ENCODE measurements at places on chromosomes 13 and 19.

DNA sequence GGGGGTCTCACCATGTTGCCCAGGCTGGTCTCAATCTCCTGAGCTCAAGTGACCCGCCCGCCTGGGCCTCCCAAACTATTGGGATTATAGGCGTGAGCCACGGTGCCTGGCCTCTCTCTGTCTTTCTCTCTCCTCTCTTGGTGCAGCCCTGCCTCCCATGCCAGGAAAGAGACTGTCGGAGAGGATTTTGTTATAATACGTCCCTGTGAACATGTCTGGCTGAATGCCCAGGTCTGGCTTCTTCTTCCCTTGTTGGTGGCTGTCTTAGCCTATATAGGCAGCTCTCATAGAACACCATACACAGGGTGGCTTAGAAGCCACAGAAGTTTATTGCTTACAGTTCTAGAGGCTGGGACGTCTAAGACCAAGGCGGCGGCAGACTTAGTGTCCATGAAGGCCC, 46.4 kb downstream of the PEX11G start:
- DNase-seq: no peak

DNA sequence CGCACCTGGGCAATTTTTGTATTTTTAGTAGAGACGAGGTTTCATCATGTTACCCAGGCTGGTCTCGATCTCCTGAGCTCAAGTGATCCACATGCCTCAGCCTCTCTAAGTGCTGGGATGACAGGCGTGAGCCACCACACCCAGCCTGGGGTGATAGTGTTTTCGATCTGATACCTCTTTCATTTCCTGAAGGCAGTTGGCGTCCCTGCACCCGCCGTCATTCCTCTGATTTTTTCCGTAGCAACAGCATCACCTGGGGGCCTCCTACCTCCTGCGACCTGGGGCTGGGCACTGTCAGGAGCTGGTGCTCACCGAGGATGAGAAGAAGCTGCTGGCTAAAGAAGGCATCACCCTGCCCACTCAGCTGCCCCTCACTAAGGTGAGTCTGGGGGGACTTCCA, 10.8 kb downstream of the CREB3L3 start:
- DNase-seq: no peak

DNA sequence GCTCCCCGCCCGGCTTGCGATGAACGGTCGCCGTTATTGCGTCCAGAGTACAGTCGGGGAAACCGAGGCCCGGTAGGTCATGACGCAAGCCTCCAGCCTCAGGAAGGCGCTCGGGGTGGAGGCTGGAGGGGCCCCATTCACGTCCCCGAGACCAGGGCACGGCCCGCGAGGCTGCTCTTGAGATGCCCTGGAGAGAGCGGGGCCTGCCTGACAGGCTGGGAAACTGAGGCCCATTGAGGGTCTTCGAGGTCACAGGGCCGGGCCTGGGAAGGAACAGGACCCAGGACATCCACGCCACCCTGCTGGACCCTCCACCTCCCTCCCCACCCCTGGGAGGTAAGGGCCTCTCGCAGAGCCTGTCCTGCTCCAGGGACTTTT, 367 bp downstream of the NDUFS7 start:
- no peak for DNase-seq

DNA sequence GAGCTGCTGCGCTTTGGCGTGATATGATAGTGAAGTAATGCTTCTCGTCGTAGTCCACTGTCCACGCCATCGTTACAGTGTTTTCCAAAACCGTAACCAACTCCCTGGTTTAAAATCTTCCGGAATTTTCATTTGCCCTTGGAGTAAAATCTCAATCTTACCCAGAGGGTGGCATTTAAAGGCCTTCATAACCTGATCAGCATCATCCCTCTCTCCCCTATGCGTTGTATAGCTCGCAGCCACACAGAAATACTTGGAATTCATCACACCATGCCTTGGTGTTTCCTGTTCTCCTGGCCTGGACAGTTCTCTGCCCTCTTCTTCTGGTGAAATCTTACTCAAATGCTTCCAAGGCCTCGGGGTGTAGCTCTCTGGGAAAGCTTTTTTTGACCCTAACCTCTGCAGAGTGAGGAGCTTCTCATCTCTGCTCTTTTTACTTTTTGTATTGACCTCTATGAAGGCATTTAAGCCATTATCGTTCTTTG, 839 bp downstream of the MPHOSPH8 start:
- DNase-seq: no peak

DNA sequence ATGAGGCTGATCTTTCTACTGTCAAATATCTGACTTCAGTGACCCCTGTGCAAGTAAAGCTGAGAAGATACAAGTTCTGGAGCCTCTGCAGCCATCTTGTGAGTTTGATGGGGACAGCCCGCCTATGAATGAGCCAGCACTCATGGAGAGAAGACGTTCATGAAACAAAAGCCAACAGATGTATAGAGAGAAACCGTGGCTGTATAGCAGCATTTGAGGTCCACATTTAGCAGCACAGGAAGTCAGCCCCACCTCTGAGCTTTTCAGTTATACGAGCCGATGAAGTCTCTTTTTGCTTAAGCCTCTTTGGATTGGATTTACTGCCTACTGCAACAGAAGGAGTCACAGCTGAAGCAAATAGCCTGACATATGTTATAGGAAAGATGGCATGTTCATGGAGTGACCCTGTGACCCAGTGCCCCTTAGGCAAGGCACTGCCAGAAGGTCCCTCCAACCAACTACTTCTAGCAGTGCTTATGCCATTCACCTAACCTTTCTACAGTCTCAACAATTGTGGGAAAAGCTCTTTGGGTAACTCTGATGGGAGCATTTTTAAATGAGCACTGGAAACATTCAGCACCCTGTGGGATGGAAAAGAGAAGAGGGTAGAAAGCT, 3.5 kb upstream of the DLEU7 start:
- DNase-seq: no peak

GRCh38 chr13:68291595-68291994, 1061.5 kb upstream of the PCDH9 start:
- DNase-seq: no peak

DNA sequence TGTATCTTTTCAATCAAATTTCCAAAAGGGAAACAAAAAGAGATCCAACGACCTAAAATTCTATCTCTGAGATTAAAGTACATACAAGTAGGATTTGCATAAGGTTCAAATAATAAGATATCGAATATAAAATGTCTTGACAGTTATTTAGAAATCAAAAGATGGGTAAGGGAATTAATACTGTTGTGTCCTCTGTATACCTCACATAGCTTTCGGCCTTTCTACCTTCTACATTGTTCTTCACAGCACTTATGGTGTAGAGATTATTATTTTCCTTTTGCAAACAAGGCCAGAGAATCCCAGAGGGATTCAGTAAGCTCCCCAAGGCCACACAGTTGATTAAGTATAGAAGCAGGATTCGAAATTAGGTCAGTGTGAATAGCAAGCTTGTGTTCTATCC, 403.6 kb downstream of the SPRY2 start:
- no peak for DNase-seq

GRCh38 chr19:11299946-11300810, 4.2 kb downstream of the TSPAN16 start:
- no peak for DNase-seq

DNA sequence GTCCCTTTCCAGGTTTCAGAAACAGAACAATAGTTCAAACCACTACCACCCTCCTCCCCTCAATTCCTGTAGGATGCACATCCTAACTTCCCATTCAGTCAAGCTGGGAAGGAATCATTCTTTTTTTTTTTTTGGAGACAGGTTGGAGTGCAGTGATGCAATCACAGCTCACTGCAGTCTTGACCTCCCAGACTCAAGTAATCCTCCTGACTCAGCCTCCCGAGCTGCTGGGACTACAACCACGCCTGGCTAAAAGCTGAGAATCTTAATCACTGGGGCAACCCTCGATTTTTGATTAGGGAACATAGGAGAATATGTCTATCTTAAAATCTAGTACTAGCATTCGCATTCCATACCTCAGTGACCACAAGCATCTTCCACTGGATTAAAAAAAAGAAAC, 146.2 kb downstream of the ABCC4 start:
- no peak for DNase-seq

- DNase-seq: no peak
Measured at GRCh38 chr13:109904218-109904617, 117.8 kb upstream of the IRS2 start.

DNA sequence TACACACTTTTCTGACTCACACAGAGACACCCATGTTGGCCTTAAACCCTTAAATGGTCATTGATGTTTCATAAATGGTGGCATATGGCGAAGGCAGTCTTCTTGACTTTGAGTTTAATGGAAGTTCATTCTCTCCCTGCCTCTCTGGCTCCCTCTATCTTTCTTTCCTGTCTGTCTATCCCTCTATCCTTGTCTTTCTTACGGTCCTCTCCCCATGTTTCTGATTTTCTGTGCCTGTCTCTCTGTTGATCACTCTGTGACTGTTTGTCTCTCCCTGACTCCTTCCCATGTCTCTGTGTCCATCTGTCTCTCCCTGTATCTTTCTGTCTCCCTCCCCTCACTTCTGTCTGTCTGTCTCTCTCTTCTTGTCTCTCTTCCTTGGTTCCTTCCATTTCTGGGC, 43.2 kb upstream of the SHKBP1 start:
- DNase-seq: no peak

- no peak for DNase-seq
Measured at GRCh38 chr13:91491980-91492379, 93.6 kb downstream of the GPC5 start.

DNA sequence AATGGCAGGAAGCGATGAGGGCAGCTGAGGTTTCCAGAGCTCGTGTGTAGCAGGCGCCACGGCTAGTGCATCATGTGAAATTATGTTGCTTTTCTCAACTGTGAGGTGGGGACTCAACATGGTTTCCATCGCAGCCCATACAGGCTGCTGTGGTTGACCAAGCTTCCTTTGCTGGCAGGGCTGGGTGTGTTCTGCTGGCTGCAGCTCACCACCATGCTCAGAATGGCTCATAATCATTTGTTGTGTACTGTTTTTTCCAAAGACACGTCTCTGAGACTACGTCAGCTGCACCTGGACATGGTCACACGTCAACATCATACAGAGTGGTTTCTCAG, 16.1 kb upstream of the RASA3 start:
- DNase-seq: peak; percentile 54

DNA sequence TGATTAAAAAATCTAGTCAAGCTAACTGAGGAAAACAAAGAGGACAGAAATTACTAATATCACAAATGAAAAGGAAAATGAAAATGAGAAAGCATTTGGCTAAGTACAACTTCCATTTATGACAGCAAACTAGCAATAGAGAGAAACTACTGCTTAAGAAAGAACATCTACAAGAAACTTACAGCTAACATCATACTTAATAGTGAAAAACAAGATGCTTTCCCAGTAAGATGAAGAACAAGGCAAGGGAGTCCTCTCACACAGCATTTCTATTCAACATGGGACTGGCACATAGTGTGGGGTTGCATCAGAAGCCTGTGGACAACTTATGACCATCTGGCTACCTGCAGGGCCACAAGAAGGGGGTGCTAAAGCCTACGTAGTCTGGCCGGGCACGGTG, 39.3 kb downstream of the ZNF44 start:
- DNase-seq: no peak

- no peak for DNase-seq
Measured at GRCh38 chr13:32430018-32430747, 2.3 kb upstream of the N4BP2L1 start.

GRCh38 chr19:3665681-3666544, 34.4 kb downstream of the PIP5K1C start:
- peak; percentile 65 for DNase-seq

GRCh38 chr19:3506384-3507340, 551 bp downstream of the FZR1 start:
- no peak for DNase-seq

GRCh38 chr13:55245005-55245644, 1895.6 kb upstream of the PRR20A start:
- no peak for DNase-seq

DNA sequence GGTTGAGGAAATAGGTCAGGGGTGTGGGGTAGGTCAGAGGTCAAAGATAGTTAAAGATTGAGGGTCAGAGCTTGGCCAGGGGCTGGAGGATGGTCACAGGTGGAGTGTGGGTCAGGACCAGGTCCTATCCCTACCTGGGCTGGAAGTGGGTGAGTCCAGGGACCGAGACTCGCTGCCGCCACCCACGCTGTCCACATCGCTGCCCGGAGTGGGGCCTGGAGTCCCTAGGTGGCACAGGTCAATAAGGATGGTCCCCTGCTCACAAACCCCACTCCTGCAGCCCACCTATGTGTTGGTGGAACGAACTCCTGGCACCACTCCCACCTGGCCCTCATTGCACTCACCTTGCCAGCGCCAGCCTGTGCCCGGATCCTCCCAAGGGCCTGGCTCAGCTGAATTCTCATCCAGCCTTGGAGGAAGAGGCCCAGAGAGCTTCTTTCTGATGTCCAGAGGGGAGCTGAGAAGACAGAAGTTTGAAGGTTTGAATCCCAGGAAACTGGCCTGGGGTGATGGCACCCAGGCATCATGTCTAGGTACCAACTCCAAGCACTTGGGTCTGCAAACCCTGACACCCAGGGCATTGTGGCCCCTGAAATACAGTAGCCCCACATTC, 6.8 kb downstream of the GMIP start:
- no peak for DNase-seq

DNA sequence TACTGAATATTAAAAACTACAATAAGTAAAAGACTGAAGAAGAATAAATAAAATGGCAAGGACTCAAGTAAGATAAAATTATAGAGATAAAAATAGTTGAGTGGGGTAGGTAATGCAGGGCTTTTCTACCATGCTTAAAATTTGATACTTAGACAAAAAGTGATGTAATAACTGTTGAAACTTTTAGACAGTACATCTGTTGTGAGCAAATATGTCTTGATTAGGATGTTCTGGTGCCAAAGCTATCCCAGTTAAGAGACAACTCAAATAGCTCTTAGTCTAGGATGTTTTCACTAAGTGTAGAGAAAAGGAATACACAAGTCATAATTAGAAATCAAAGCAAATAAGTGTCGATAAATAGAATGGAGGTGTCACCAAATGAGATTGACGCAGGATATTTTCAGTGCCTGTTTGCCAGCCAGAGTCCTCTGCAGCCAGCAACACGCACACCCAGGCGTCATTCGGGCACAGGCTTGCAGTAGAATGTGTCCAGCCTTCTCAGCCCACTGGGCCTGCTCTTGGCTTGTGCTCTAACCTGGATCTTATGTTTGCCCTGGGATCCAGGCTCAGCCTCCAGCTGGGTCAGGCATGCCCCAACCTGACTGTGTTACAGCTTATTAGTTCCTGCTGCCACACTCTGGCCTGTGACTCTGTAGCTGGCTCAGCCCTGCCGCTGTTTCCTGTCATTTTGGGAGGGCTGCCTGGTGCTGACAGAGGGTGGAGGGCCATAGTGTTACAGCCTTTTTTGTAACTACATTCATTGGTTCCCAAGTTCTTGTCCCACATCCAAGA, 766.2 kb downstream of the PCDH17 start:
- no peak for DNase-seq

DNA sequence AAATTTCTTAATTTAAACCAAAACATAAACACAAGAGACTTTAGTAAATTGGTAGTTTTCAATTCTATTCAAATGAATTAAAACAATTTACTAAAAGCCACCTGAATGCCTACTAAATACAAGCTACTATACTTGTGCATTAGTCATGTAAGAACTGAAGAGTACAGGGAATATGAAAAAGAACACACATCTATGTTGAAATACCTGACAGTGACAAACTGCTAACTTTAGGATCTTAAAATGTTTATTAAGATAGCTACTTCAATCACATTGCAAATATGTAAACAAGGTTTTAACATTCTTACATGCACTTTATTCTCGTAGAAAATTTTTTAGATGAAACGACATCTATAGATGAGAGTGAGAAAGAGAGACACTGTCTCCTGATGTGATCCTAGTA, 4.1 kb downstream of the SPRYD7 start:
- no peak for DNase-seq

GRCh38 chr19:16883522-16883921, 5.3 kb upstream of the F2RL3 start:
- no peak for DNase-seq

- DNase-seq: no peak
Measured at GRCh38 chr13:41802043-41802683, 158.7 kb downstream of the VWA8 start.

- no peak for DNase-seq
Measured at GRCh38 chr13:62299988-62300387, 884.3 kb upstream of the PCDH20 start.

All from stimulated activated CD8-positive, alpha-beta memory T cell treated with anti-CD3 and anti-CD28 coated beads, Interleukin-4, amount 100 ng/mL, for 1 hour (primary cell).